ENCODE measurements at places on chromosomes 11 and 22.

- DNase-seq, result no peak
Observed at GRCh38 chr11:122242731-122243130, 126.7 kb upstream of the BLID start.

DNA sequence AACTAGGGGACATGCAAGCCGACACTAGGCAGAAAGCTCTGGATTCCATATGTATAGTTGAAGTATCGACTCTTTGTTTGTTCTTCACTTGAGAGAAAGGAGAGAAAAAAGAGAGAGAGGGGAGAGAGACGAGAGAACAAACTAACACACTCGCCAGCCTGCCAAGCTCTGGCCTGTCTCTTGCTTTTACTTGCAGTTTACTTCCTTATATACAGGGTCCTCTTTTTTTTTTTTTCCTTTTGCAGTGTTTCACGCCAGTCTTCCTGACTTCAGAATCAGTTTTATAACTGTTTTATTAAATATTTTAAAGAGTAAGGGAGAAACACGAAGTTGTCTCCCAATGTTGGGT, 19.9 kb downstream of the TEAD1 start:
- no peak for DNase-seq
- no peak overlapping the region for H3K27ac ChIP-seq
- H3K4me1 ChIP-seq, result no peaks in the 10 kb centered on the region
- peaks cover 2% of the 10 kb centered on the region for H3K36me3 ChIP-seq
- peaks cover 76% of the 10 kb centered on the region for H3K27me3 ChIP-seq
- no peak overlapping the region for H3K4me3 ChIP-seq

DNA sequence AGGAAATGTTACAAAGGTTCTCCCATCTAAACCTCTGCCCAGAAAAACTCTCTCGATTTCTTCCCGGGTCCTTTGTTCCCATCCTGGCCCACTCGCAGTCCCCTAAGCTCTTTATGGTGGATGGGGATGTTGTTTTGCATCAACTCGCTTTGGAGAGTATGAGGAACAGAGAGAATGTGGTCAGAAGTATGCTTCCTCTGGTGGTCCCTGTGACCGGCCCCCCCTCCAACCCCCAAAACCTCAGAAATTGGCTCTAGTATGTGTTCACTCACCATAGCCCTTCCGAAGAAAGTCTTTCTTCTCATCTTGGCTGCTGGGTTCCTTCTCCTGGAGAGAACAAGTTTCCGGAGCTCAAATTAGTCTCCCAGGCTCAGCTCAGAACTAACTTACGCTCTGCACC, 54.4 kb downstream of the GRAMD1B start:
- H3K4me1 ChIP-seq, result peaks cover 32% of the 10 kb centered on the region
- DNase-seq, result no peak

GRCh38 chr22:38240734-38241252, 32.0 kb downstream of the TMEM184B start:
- H3K27me3 ChIP-seq, result no peaks in the 10 kb centered on the region
- no peak for DNase-seq
- H3K36me3 ChIP-seq, result no peaks in the 10 kb centered on the region
- peaks cover 11% of the 10 kb centered on the region for H3K4me1 ChIP-seq

- no peaks in the 10 kb centered on the region for H3K36me3 ChIP-seq
- peaks cover 21% of the 10 kb centered on the region for H3K27me3 ChIP-seq
- H3K4me1 ChIP-seq, result no peaks in the 10 kb centered on the region
- DNase-seq, result no peak
- no peak overlapping the region for H3K27ac ChIP-seq
Observed at GRCh38 chr11:11038352-11038751, 180.5 kb upstream of the ZBED5 start.

DNA sequence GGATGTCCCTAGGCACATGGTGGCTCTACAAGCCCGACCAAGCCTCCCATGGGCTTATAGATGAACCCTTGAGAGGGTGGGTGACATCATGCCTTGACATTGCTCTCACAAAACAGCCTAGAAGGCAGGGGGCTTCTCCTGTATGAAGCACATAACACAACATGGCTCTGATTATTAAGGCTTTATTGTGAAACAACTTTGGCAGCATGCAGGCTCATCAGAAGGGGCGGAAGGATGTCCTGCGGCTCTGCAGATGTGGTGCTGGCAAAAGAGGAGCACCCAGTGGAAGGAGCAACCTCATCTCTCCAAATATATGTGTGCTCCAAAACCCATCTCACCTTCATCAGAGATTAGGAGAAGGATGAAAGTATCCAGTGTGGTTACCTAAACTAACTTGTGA, 100.4 kb downstream of the MPPED2 start:
- no peaks in the 10 kb centered on the region for H3K36me3 ChIP-seq
- DNase-seq, result no peak
- no peaks in the 10 kb centered on the region for H3K4me1 ChIP-seq
- no peak overlapping the region for H3K4me3 ChIP-seq

DNA sequence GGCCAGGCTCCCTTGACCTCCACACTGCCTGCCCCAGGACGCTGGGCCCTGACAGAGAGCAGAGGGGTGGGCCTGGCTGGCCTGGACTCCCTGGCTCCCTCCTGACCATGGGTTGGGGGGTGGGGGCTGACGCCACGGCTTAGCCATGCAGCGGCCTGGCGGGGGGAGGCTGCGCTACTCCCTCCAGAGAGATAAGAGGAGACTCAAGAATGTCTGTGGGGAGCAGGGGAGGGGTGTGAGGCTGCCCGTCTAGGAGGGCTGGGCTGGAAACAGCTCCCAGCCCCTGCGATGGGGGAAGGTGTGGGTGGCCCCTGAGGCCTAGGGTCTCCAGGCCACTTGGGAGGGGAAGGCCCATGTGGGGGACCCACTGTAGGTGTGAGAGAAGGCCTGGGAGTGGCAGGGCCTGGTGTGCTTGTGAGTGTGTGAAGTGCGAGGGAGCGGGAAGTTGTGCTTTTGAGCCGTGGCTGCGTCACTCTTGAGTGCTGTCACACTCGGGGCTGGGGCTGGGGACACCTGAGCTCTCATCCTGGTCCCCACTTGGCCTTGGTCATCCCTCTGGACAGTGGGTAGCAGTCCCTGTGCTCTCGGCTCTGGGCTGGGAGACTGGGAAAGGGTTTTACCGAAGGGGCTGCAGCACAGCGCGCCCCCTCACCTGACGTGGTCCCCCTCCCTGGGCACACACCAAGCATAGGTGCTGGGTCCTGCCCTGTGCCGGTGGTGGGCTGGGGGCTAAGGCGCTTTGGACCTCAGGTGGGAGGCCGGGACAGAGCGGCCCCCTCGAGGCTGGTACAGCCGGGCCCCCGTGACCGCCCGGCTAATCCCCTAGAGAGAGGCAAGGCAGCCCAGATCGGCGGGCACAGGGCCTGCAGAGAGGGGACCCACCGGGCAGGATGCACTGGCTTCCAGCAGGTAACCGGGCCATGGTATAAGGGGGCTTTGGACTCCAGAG, 2.4 kb downstream of the MYRF start:
- peak overlapping the region; percentile 54 for H3K4me3 ChIP-seq
- peaks cover 37% of the 10 kb centered on the region for H3K4me1 ChIP-seq
- peak overlapping the region; percentile 18 for H3K27ac ChIP-seq
- DNase-seq, result no peak
- H3K27me3 ChIP-seq, result peaks cover 8% of the 10 kb centered on the region

DNA sequence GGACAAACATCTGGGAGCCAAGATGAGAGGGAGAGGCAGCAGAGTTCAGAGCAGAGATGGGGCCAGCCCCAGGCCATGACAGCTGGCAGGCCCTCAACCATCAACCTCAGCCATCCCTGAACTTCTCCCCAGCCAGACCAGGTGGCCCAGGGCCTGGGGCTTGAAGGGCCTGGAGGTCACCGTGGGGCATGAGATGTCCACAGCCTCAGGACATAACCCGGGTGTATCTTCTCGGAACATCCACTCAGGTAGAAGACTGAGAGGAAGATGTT, 12.4 kb upstream of the SLC39A13 start:
- peak; percentile 25 for DNase-seq
- peaks cover 12% of the 10 kb centered on the region for H3K4me1 ChIP-seq
- H3K27me3 ChIP-seq, result no peaks in the 10 kb centered on the region

DNA sequence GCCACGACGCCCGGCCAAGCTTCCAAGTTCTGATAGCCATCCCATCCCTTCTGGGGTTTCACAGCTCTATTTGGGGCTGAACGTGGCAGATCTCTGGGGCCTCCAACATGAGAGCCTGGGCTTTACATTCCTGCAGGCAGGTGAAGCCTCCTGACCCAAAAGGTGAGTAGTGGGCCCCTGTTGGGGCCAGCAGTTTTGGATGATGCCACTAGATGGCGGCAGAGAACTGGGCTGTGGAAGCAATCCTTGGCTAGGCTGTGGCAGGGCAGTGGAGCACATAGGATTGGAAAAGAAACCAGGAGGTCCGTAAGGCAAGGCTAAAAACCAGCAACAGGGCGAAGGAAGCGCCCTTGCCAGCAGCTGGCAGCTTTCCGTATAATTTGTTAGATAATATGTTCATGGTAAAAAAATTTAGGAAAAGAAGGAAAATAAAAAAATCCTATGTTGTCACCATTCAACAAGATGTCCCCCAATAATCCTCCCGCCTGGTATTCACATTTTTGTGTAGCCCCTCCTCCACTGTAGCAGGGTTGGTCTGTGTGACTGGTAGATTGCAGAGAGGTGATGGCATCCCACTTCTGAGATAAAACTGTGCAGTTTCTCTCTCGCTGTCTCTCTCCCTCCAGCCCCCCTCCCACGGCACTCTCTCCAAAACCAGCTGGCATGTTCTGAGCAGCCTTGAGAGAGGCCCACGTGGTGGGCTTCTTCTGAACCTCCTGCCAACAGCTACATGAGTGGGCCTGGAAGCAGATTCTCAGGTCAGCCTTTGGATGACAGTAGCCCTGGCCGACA, 43.6 kb upstream of the OR4B1 start:
- no peak overlapping the region for H3K27ac ChIP-seq
- peaks cover 8% of the 10 kb centered on the region for H3K36me3 ChIP-seq
- H3K27me3 ChIP-seq, result no peaks in the 10 kb centered on the region
- H3K4me1 ChIP-seq, result peaks cover 6% of the 10 kb centered on the region

DNA sequence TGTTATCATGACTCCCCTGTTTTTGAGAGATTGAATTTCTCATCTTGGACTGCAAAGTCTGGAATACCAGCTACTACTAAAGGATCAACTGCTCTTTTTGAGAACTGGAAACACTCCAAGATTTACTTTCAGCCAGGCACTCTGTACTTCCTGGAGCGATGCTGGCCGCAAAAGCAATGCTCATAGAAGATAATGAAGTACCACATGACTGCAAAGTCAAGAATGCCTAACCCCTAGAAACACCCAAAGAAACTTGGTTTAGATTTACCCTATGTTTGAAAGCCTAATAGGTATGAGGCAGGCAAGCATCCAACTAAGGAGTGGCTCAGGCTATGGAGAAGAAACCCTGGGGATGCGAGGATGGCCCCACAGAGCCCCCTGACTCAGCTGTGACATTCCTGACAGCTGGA, 47.7 kb upstream of the ARHGAP20 start:
- peaks cover 7% of the 10 kb centered on the region for H3K27me3 ChIP-seq
- no peak for DNase-seq
- H3K4me3 ChIP-seq, result no peak overlapping the region
- H3K4me1 ChIP-seq, result no peaks in the 10 kb centered on the region
- H3K36me3 ChIP-seq, result no peaks in the 10 kb centered on the region

DNA sequence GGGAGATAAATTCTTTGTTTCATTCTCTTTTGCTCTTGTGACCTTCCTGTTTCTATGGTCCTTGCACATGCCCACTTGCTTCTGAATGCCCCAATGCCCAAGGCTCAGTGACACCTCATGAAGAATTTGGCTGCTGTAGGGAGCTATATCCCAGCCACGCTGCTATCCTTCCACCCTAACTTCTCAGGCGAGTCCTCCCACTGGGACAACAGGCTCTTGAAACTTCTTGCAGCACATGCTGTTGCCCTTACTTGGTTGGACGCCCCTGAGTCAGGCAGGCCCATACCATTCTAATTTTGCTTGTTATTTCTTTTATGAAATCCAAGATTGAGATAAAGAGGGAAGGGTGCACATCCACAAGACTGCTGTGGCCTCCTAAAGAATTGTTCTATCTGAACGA, 57.6 kb upstream of the BLID start:
- no peaks in the 10 kb centered on the region for H3K36me3 ChIP-seq
- H3K27me3 ChIP-seq, result peaks cover 12% of the 10 kb centered on the region
- DNase-seq, result no peak
- no peaks in the 10 kb centered on the region for H3K4me1 ChIP-seq
- H3K4me3 ChIP-seq, result no peak overlapping the region
- H3K27ac ChIP-seq, result no peak overlapping the region

DNA sequence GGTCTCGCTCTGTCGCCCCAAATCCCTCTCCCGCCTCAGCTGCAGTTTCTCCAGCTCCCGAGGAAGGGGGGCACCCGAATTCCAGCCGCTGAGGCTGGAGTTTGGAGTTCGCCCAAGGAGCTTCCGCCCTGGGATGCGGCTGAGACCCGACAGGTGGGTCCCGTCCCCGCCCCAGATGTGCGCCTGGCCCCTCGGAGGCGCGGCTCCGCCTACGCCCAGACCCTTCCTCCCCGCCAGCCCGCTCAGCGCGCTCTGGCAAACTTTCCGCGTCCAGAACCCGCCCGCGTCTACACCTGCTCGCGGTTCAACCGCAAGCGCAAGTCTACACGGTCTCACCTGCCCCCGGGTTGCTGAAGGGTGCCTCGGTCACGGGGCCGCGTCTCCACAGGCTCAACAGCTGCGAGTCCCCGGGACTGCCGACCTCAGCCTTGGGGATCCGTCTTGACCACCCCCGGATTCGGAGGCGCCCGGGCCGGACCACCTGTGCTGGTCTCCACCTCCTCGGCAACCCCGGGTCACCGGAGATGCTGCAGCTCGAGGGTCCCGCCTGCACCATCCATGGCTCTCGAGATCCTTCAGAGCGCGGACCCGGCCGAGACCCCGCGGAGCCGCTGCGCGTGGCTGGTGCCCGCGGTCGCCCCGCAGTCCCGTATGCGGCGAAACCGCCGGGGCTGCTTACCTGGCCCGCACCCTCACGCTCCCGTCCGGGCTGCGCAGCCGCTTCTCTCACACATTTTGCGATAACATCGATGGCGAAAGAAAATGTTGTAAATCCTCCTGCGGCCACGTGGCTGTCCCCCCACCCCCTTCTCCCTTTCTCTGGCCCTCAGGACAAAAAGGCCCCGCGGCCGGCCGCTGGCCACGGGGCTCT, 63.6 kb downstream of the NFAM1 start:
- DNase-seq, result no peak
- H3K27me3 ChIP-seq, result peaks cover 32% of the 10 kb centered on the region
- H3K36me3 ChIP-seq, result no peaks in the 10 kb centered on the region
- H3K4me3 ChIP-seq, result peak overlapping the region; percentile 90

DNA sequence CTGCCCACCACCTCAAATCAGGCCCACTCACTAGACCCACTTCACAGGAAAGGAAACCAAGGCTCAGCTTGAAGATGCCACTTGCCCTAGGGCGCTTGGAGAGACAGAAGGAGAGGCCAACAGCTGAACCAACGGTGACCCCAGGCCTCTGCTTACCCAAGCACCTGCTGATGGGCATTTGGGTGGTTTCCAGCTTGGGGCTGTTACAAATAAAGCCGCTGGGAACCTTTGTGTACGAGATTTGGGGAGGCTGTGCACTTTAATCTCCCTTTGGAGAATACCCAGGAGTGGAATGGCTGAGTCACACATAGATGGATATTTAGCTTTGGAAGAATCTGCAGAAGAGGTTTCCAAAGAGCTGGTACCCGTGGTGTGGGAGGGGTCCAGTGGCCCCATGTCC, 50.9 kb upstream of the LINC01488 start:
- H3K4me3 ChIP-seq, result no peak overlapping the region
- peaks cover 6% of the 10 kb centered on the region for H3K4me1 ChIP-seq
- no peak for DNase-seq
- H3K27ac ChIP-seq, result no peak overlapping the region
- peaks cover 18% of the 10 kb centered on the region for H3K27me3 ChIP-seq
